ENCODE measurements at places on chromosomes 1 and 21. TPM values are rescaled to one million over a fixed set of nuclear protein-coding genes. Genes with fewer than 3 reads are reported as not detected.

- DNase-seq, result no peak
Observed at GRCh38 chr1:59429656-59430055, 132.8 kb downstream of the FGGY start.

The FBLIM1 gene
- 40.6 TPM for total RNA-seq

The OLIG2 gene
- not detected for total RNA-seq

DNA sequence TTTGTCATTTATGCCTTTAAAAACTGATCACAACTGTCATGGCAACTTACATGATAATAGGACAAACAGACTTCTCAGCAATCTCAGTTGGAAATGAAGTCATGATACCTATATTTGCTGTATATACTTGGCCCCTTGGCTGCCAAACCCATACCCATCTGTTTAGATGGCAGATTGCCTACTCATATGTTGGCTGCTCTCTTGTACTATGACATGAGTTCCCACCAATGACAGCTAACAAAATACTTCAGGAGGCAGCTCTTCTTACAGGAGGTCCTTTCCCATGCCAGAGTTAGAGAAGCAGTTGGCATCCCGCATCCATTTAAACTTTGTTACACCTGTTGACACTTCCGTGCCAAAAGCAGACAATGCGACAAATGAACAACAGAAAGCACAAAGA is 603.1 kb upstream of the ADGRL2 start:
- no peak for DNase-seq

DNA sequence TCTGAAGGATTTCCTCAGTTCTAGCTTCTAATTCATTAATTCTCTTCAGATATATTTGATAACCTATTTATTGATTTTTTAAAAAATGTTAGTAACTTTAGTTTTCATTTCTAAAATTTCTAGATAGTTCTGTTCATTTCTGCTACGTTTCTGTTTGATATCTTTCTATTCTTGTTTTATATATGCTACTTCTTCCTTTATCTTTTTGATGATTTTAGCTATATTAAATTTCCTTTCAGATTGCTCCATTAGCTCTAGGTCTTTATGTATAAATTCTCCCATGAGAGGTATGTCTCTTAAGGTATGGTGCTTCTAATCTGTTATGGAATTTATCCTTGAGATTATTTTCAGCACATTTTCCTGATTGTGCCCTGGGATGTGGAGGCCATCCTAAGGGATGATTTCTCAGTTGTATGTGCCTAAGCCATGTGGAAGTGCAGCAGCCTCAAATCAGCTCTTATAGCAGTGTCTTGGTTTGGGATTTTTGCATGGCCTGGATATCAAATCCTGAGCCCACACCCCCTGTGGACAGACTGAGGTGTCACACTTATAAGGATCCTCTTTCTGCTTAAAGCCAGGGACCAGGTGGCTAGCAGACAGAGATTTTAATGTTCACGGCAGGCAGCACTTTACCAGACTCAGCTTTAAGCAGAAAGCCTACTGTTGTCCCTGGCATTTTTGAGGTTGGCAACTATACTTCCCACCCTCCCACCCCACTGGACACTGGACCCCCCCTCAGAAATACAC is 6.2 kb upstream of the KCNQ4 start:
- DNase-seq, result no peak
